M059J (cell line): ENCODE measurements at places on chromosomes 7 and 10.

- DNase-seq = peak; percentile 48
These were observed at the start of the genes DYDC1 and DYDC2 for GRCh38 chr10:80356563-80356988. Gene DYDC1, minus strand, starts transcription at chr10:80356755. Its CDS starts 4,154 bp downstream, at chr10:80352601. Gene DYDC2, plus strand, starts transcription at chr10:80356781. Its CDS starts 5,663 bp downstream, at chr10:80362444.

GRCh38 chr10:14688606-14689005 is 86.1 kb downstream of the FAM107B start:
- DNase-seq = no peak

GRCh38 chr7:36661135-36661840 is 63.0 kb downstream of the AOAH start:
- DNase-seq = peak; percentile 91

DNA sequence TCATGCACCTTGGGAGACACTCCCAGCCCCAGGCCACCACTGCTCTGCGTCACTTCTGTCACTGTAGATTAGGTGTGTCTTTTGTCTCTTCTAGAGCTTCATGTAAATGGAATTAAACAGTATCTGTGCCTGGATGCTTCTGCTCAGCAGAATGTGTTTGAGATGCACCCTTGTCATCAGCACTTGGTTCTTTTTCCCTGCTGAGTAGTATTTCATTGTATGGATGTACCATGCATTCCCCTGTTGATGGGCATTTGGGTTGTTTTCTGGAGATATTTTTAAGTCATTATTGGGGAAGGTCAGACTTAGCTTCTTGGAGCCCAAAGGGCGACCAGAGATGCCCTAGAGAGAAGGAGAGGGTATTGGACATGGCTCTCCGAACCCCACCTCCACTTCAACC is 124.3 kb upstream of the MACROH2A2 start:
- DNase-seq = no peak

DNA sequence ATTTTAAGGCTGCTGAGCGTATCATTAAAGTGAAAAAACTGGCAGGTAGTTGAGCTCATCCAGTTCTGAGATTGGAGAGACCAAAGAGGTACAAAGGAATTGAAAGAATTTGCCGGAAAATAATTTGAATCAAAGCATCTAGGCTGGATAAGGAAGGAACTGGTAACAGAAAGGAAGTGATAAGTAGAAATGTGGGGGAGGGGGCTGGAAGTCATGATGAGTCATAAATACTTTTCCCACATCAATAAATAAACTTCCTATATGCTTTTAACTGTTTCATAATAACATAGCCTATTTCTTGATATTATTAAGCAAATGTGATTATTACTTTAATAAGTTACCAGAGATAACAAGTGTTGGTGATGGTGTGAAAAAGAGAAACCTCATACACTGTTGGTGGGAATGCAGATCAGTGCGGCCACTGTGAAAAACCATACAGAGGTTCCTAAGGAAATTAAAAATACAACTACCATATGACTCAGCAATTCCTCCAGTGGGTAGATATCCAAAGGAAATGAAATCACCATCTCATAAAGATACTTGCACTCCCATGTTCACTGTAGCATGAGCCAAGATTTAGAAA is 27.0 kb downstream of the ZNF438 start:
- peak; percentile 81 for DNase-seq

GRCh38 chr10:72483471-72483870 is 128.8 kb upstream of the DNAJB12 start:
- DNase-seq = peak; percentile 13

- DNase-seq = no peak
These were observed 2.2 kb downstream of the KLHL7 start for GRCh38 chr7:23107781-23108180.
